ENCODE measurements at places on chromosomes 7 and 10.

GRCh38 chr7:138979226-138979979 lies 1.8 kb downstream of the KIAA1549 start:
- no peak for DNase-seq

DNA sequence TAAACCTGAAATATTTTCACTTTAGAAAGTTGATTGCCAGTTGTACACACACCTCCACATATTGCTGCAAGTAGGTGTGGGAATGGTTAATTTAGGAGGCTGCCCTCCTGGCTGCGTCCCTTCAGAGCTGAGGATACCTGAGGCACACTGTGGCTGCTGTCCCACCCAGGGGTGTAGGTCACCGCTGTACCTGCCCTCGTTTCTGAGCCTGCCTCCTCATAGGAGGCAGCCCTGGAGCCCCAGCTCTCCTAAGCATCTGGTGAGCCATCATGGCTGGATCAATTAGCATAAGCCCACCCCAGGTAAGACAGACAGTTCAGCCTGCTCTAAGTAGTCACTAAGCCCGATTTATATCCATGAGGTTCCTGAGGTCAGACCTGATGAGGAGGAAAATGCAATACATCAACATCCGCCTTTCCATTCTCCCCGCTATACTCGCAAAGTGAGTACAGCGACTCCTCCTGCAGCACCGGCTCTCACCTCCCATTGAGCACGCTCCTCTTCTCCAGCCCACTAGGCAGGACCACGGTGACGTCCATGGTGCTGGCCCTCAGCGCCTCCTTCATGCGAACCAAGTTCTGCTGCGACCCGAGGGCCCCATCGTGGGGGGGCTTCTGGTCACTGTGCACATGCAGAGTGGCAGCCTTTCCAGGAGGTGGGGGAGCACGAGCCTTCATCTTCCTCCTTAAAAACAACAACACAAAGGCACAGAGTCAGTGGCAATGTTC lies 97.2 kb downstream of the COBL start:
- no peak for DNase-seq

DNA sequence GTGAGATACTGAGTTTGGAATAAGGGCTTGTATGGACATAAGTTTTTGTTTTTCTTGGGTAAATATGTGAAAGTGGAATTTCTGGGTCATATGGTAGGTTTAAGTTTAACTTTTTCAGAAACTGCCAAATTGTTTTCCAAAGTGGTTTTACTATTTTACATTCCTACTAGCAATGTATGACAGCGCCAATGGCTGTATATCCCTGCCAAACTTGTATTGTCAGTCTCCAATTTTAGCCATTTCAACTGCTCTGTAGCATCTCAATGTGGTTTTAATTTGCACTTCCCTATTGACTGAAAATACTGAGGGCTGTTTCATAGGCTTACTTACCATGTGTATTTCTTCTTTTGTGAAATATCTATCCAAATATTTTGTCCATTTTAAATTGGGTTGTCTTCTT lies 90.5 kb upstream of the ZNF32 start:
- no peak for DNase-seq

DNA sequence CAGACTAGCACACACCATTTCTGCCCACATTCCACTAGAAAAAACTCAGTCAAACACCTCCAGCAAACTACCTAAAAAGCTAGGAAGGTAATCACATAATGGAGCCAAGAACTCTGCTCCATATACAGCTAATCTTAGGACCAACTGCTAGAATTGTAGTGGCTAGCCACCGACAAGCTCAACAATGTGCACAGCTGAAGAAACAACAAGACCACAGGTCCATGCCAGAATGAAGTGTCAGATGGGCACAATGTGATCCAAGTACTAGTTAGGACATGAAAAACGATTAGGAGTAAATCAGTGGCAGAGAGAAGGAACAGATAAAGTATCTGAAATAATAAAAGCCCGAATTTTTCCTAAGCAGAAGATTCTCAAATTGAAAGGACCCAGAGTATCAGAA lies 38.6 kb downstream of the TMEM106B start:
- no peak for DNase-seq

- DNase-seq, result no peak
These were observed 42.1 kb upstream of the EFCAB10 start for GRCh38 chr7:105623378-105623777.

- no peak for DNase-seq
These were observed 257.7 kb upstream of the NFE2L3 start for GRCh38 chr7:25894002-25894901.

GRCh38 chr7:5381071-5381772 lies 42.4 kb downstream of the TNRC18 start:
- DNase-seq, result no peak

DNA sequence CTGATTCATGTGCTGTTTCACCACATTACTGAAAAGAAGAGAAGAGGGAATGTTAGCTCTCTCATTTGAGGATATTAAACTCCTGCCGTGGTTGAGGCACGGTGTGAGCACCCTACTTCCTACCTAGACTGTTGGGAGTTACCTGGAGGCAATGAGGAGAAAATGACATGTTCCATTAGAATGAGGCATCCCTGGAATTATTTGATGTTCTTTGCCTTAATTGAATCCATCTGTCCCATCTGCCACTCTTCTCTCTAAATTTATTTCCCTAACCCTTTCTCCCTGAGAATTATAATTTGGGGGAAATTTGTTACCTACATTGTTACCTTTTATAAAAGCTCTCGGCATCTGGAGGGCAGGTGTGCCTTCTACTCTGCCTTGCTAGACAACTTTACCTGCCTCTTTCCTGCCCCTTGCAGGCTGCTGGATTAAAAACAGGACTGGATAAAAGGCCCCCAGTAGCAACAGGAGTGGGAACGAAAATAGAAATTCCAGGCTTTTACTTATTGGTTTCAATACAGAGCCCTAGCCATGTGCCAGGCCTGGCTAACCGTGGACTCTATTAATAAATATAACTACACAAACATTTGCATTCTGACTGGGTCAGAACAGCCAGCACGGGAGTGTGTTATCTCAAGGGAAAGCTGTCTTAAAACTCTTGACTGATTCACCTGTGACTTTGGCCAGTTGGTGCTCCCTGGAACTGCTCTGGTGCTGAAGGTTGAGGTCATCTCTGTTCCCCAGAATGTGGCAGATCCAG lies 4.4 kb upstream of the ATXN7L1 start:
- DNase-seq, result no peak

DNA sequence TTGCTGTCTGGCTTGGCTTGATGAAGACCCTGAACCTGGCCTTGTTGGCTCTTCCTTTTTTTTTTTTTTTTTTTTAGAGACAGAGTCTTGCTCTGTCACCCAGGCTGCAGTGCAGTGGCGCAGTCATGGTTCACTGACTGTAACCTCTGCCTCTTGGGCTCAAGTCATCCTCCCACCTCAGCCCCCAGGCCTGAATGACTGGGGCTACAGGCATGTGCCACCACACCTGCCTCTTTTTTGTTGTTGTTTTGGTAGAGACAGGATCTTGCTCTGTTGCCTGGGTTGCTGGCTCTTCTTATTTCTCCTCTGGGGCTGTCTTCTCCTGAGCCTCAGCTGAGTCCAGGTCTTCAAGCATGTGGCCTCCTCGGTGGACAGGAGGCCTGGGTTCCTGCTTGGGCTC lies 44.7 kb downstream of the PRF1 start:
- no peak for DNase-seq

DNA sequence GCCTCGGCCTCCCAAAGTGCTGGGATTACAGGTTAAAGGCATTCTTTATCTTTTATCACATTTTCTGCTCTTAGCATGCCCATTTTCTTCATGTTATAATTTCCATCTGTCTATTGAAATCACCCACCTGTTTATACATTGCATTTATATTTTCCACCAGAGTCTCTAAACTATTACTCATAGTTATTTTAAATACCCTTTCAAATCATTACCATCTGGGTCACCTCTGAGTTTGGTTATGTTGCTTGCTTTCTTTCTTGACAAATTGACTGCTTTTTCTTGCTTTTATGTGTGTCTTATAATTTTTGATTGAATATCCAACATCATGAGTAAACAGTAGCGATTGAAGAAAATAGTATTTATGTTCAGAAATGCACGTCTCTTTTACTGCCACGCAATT lies 71.4 kb downstream of the TMEM270 start:
- DNase-seq, result no peak

GRCh38 chr10:17859492-17860156 lies 50.5 kb downstream of the MRC1 start:
- no peak for DNase-seq

GRCh38 chr10:70740406-70741288 lies 44.5 kb downstream of the TBATA start:
- DNase-seq, result no peak

DNA sequence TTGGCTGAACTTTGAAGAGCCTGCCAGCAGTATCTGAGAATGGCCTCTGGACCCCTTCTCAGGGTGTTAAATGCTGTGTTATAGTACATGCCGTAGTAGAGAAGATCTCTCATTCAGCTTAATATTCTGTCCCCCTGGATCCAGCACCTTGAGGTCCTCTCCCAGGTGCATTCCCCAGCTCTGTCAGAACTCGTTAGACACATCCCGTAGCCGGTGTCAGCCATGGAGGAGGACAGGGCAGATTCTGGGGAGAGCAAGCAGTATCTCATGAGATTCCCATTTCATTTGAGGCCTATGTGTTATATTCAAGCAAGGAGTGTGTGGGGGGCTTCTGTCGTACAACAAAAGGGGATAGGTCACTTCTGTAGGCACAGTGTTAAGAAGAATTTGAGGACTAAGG lies 34.8 kb downstream of the NACAD start:
- no peak for DNase-seq

GRCh38 chr10:24685958-24686540 lies 37.6 kb downstream of the ARHGAP21 start:
- peak; percentile 11 for DNase-seq

- no peak for DNase-seq
These were observed 34.0 kb downstream of the GATA3 start for GRCh38 chr10:8088504-8088903.

GRCh38 chr10:117677239-117677638 lies 134.7 kb downstream of the EMX2 start:
- DNase-seq, result no peak

GRCh38 chr10:60123668-60124067 lies 217.3 kb upstream of the CCDC6 start:
- DNase-seq, result no peak

DNA sequence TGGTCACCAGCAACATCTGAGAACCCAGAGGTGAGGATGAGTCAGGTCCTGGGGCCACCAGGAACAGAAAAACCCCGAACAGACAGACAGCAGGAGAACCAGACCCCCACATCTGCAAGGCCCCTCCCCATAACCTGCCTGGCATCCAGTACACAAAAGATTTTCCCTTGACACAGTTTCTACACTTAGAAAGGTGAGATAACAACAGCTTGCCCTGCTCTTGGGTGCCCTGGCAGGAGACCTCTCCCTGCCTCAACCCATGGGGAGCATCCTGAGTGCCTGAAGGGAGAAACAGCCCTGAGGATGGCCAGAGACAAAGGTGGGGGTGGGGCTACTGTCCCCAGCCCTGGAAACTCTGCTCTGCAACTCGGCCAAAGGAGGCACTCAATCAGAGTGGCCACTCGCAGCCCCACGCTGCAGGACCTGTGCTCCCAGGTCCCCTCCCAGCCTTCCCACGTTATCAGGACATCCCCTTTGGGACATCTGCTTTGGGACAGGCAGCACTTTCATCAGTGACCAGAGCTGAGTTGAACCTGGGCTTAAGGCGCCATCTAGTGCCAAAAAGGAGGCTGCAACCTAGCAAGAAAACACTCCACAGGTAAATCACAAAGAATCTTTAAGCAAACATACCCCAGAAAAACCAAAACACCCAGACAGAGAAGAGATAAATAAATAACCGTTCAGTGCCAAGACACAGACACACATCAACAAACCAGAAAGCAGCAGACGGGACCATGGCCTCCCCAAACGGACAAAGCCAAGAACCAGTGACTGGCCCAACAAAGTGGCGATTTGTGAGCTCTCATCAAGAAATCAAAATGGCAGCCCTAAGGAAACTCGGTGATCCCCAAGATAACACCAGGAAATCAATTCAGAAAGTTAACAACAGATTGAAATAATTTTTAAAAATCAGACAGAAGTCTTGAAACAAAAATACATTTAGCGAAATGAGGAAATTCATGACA lies 233.7 kb downstream of the PTPRN2 start:
- no peak for DNase-seq

DNA sequence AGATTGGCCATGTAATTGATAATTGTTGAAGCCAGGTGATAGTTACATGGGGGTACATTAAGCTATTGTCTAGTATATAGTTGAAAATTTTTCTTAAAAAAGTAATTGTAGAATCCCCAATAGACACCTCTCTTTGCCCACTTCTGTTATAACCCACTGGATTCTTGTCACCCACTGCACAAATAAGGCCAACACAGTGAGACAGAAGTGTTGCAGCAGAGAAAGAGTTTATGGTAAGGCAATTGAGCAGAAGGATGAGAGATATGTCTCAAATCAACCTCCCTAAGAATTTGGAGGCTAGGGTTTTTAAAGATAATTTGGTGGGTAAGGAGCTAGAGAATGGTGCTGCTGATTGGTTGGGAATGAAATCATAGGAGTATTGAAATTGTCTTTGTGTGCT lies 270.3 kb upstream of the TAC1 start:
- DNase-seq, result no peak

GRCh38 chr10:128035557-128035973 lies 90.7 kb downstream of the MKI67 start:
- no peak for DNase-seq

- DNase-seq, result no peak
These were observed 55.9 kb downstream of the FAM204A start for GRCh38 chr10:118286051-118286838.

- no peak for DNase-seq
These were observed 73.8 kb upstream of the EFCAB10 start for GRCh38 chr7:105655067-105655466.

DNA sequence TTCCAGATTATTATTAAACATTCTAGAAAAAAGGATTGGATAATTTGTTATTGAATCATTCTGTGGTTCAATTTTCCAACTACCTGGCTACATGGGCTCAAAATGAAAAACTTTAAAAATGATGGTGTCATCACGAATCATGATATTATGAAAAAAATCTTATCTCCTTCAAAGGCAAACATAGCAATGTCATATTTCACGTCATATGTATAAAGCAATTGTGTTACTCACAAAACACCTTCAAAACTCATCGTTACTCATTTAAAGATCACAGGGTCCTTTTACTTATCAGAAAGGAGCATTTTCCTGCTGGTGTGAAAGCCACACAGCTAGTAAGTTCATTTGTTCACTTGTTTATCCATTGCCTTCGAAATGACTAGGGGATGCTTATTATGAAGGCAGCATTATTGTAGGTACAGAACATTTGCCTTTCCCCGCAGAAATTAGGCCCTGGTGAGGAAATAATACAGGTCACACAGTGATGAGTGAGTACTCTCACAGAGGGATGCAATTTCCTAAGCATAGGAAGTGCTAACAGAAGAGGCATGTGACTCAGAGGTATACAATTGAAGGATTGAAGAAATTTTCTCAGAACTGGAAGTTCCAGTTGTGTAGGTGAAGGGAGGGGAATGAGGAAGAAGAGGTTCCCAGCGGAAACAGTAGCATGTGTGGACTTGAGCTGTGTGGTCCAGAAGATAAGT lies 478.7 kb downstream of the INHBA start:
- no peak for DNase-seq
